A549 treated with RU486 at 1 μM for 4 hours (cell line): ENCODE measurements at places on chromosomes 7 and 10. TPM values are rescaled to one million over a fixed set of nuclear protein-coding genes. Genes with fewer than 3 reads are reported as not detected.

AGAP4 gene
- 4.5 to 9.4 TPM (median 7.5 TPM) in 5 replicates for total RNA-seq

ITIH5 gene
- 0.03 to 0.13 TPM (median 0.08 TPM) in 3 of 5 replicates, not detected in the others for total RNA-seq

CALML3 gene
- not detected in 5 replicates for total RNA-seq

ST8SIA6 gene
- total RNA-seq: 0.08 to 0.14 TPM (median 0.10 TPM) in 3 of 5 replicates, not detected in the others

SPDYE2 gene
- not detected in 5 replicates for total RNA-seq

PAPSS2 gene
- 18.7 to 25.1 TPM (median 22.7 TPM) in 5 replicates for total RNA-seq
